ENCODE measurements at places on chromosomes 11 and 22.

- DNase-seq: no peak
Observed at GRCh38 chr22:32578752-32579151, 104.1 kb downstream of the FBXO7 start.

DNA sequence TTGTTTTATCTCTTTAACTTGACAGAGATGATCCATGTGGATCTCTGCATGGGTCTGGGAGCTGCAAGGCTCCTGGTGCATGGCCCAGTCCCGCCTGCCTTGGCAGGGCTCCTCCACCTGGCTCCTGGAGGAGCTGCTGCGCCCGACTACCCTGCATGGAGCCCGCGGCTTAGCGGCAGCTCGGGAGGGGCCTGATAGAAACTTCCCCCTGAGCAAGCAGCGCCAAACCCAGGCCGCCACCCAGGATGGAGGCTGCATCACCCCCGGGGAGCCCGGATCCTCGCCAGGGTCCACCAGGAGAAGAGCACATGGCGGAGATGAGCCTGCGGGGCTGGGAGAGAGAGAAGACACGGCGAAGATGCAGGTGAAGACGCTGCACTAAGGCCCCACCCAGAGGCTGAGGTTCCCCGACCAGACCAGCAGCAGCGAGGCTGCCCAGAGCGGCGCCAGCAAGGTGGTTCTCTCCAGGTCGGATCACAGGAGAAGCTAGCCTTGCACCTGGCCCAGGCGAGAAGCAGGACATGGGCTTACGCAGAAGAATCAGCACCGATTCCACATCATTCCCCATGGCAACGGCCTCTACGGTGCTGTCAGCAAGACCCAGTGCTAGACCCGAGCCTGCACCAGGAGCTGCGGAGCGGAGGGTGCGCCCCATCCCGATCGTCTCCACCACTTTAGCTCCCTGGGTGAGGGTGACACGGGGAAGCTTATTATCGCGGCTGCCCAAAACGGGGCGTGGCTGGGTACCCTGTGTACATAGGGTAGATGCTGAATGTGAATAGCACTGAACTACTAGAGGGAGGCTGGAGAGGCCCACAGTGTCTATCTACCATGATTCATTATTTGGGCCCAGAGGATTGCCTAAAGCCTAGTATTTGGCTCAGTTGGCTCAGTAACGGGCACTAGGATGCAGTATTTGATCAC lies 41.3 kb upstream of the VPREB1 start:
- DNase-seq: no peak

GRCh38 chr11:76588455-76589325 lies 81.9 kb downstream of the LRRC32 start:
- DNase-seq: no peak

- DNase-seq: no peak
Observed at GRCh38 chr11:126337126-126337473, 18.4 kb upstream of the ST3GAL4 start.

- no peak for DNase-seq
Observed at GRCh38 chr11:75261902-75262361, 21.4 kb downstream of the TPBGL start.

DNA sequence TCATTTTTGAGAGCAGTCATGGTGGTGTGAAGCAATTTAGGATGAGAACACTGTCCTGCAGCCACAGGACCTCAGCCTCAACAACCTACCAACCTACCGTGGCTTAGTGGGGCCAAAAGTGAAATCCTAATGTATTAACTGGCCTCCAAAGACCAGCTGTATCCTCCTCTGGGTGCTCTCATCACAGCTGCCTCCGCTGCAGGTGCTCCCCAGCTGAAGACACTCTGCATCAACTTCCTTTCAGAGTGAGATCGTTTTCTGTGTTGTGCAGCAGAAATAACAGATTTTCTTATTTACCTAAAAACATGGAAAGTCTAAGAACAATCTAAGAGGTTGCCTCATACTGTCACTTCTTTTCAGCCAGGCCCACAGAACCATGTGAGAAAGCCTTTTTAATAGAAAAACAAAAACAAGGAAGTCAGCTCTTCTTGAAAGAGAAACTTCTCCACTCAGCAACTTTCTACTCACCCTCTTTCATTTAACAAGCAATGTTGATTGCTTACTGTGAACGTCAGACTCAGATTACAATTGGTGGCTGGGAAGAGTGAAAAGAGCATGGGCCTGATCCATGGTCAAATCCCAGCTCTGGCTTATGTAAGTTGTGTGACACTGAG lies 136.1 kb downstream of the TENM4 start:
- DNase-seq: no peak

DNA sequence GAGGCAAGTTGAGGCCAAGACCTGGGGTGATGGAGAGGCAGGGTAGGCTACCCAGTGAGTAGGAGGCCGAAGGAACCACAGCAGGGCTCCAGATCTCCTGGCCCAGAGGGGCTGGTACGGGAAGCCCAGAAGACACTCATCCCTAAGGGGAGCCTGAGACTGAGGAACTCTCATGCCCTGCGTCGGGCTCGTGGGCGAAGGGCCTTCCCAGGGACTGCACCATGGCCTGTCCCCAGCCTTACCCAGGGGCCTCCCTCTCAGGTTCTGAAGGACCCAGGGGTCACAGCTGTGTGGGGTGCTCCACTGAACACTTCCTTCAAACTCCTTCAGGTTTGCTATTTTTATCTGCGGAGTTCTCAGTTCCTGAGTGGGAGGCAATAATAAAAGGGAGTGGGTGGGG lies 15.8 kb upstream of the SYT12 start:
- DNase-seq: no peak

GRCh38 chr11:69799582-69799981 lies 19.6 kb downstream of the FGF3 start:
- DNase-seq: peak; percentile 70

GRCh38 chr11:82969811-82970210 lies 68.3 kb downstream of the DDIAS start:
- DNase-seq: no peak

- no peak for DNase-seq
Observed at GRCh38 chr11:61679893-61680621, at the start of gene DAGLA. Gene DAGLA (plus strand): TSS chr11:61680391. CDS start chr11:61720156, 39,765 bp downstream.

DNA sequence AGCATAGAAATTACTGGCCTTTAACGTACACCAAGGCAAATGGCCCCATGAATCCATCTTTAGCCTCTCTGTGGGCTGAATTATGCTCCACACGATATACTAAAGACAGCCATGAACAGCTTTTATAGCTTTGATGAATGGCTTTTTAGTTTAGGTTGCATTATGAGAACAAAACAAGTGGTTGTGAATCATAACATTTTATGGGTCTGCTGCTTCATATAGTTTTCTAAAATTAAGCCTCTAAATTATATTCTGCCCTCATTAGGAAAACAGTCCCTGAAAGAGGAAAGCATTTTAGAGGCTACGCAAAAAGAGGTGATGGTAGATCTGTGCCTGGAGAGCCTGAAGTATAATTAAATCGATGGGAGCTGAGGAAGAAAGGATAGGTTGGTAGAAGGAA lies 221.3 kb downstream of the CADM1 start:
- DNase-seq: no peak

DNA sequence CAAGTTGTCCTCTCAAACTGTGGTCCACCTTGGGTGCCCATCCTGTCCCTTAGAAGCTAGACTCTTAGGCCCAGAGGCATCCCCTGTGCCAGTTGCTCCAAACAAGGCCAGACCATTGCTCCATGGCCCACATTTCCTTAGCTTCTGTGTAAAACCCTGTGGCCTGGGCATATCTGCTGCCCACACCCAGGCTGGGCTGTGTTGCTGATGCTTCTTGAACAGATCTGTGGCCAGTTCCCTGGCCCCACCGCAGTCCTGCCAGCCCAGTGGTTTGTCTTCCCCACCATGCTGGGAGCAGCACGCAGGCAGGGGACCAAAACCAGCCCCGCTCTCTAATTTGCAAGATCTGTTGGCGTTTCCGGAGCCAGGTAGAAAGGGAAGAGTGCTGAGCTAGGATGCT lies 72.2 kb downstream of the CSNK2A3 start:
- DNase-seq: no peak

- DNase-seq: no peak
Observed at GRCh38 chr22:27130906-27131305, 473.5 kb downstream of the MIAT start.

- DNase-seq: no peak
Observed at GRCh38 chr22:36577019-36577418, 48.1 kb upstream of the EIF3D start.

DNA sequence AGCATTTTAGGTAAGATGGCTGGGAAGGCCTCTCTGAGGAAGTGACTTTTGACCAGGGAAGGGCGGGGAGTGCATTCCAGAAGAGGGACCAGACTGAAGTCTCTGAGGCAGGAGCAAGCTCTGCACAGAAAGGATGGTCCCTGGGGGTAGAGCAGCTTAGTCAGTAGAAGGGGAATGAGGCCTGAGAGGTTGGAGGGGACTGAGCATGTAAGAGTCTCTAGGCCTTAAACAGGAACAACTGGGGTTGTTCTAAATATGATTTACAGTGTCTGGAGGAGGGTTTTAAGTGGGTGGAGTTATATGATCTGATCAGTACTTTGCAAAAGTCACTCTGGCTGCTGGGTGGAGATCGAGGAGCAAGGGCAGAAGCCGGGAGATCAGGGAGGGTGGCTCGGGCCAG lies 31.7 kb upstream of the TEF start:
- DNase-seq: no peak

DNA sequence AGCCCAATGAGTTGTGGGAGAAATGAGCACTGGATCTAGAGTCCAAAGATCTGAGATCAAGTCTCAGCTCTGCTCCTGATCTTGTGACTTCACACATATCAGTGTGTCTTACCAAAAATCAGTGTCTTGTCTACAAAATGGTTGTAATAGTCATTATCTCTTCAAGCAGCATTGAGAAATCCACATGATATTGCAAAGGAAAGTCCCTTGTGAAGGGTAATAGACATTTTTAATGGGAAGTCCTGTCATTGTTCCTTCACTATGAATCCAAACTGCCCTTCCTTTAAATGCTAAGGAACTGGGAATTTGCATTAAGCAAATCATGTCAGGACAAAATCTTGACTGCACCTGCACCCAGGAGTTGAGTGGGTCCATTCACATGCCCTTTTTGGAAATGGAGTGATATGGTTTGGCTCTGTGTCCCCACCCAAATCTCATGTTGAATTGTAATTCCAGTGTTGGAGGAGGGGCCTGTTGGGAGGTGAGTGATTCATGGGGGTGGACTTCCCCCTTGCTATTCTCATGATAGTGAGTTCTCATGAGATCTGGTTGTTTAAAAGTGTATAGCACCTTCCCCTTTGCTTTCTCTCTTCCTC lies 51.1 kb downstream of the COMMD9 start:
- DNase-seq: no peak

GRCh38 chr22:31124290-31124689 lies 1.5 kb downstream of the INPP5J start:
- DNase-seq: no peak

- DNase-seq: no peak
Observed at GRCh38 chr22:43426816-43427215, 15.0 kb downstream of the MPPED1 start.
